ENCODE measurements at places on chromosomes 2 and 18. TPM values are rescaled to one million over a fixed set of nuclear protein-coding genes. Genes with fewer than 3 reads are reported as not detected.

Gene GNAL
- total RNA-seq, result 0.28 TPM

Gene CNPPD1
- 68.2 TPM for total RNA-seq

Gene KCNG2
- total RNA-seq, result not detected

Gene UNC80
- not detected for total RNA-seq

Gene INHBB
- total RNA-seq, result not detected

Gene MSTN
- total RNA-seq, result not detected

Gene IGFBP2
- total RNA-seq, result 0.81 TPM

Gene SLC5A7
- total RNA-seq, result not detected

Gene TRIM54
- 18.8 TPM for total RNA-seq

DNA sequence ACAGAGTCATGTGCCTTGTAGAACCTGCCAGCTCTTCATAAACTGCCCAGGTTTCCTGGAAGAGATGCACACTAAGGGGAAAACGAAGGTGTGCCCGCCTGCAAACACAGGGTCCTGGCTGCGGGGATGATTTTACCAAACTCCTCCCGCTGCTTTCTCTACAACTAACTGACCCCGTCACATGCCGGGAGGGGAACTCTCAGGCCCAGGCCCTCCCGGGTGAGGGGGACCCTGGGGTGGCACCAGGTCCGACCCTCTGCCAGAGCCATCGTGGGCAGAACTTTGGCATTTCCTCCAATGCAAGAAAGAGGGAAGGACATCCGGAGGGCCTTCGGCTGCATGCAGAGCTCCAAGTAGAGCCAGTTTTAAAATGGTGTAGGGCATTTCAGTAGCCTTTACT, 28.6 kb downstream of the CAPN13 start:
- DNase-seq, result no peak

DNA sequence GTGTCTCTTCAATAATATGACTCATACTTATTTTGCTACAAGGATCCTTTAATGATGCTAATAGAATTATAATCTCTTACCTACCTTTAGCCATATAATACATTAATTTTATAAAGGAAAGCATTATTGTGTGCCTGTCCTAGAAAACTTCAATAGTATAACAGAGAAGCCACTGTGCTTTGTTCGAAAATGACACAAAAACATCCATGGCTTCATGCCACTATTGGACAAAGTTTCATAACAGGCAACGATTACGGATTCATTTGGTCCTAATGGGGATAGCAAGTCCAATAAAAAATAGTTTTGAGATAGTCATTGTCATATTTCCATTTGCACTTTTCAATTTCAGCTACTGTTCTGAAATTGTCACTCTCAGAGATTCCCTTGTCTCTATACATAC, 52.5 kb upstream of the CCDC150 start:
- DNase-seq, result no peak

DNA sequence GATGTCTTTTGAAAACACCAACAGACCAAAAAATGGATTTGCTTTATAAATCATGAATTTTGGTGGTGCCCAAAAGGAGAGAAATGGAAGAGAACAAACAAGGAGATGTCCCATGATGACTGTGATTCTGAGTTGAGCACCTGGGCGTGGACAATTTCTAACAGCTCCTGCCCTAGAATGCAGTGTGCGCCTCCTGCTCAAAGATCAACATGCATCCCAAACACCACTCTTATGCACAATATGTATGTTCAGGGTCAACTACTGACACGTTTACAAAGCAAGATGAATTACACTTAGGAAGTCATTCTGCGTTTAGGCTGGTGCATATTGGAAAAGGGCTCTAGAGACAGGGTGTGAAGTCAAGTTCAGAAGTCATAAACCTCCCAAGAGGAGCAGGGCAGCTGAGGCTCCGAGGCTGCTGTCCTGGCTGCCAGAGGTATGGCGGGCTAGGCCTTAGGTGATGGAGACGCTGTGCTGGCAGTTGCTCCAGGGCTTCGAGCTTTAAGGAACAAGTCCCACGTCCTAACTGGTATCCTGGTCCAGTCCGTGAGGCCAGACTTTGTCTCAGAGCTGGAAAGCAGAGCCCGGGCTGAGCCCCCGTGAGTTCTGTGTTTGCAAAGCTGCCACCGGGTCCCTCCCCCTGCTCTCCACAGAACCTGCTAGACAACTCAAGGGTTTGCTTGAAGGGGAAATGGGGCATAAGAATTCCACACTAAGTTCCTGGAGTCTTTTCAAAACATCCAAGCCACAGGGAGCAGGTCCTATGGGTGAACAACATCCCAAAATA, 74.0 kb downstream of the ZNF516 start:
- no peak for DNase-seq

- DNase-seq, result no peak
These were observed 358.2 kb upstream of the UBE2E3 start for GRCh38 chr2:180621941-180622918.

- DNase-seq, result no peak
These were observed 39.6 kb downstream of the DOK1 start for GRCh38 chr2:74593826-74594772.

- no peak for DNase-seq
These were observed 170.5 kb upstream of the DOK6 start for GRCh38 chr18:69230204-69230603.

GRCh38 chr2:65781756-65782155, 349.4 kb upstream of the SPRED2 start:
- DNase-seq, result no peak

- DNase-seq, result no peak
These were observed 20.8 kb upstream of the REG3G start for GRCh38 chr2:79004680-79005079.

DNA sequence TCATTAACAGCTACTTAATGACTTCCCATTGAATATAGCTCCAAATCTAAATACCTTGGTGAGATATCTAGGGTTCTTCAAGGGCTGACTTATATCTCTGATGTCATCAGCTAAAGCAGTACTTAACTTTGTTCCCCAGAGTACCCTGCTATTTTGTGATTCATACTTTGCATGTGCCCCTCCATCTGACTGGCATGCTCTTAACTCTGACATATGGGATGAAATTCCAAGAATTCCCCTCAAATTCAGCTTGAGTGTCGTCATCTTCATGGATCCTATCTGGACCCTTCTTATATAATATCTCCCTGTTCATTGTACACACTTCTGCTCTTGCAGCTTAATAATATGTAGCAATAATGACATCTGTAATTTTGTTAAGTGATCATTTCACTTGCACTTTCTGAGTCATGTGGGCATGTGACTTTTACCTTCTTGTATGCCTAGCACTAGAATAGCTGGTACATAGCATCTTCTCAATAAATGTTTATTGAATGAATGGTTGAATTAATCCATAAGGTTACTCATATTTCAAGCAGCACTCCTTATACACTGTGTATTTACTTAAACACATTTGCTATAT, 172.9 kb downstream of the WDR7 start:
- DNase-seq, result no peak

- no peak for DNase-seq
These were observed 3.1 kb upstream of the TMEM150A start for GRCh38 chr2:85605406-85606115.

DNA sequence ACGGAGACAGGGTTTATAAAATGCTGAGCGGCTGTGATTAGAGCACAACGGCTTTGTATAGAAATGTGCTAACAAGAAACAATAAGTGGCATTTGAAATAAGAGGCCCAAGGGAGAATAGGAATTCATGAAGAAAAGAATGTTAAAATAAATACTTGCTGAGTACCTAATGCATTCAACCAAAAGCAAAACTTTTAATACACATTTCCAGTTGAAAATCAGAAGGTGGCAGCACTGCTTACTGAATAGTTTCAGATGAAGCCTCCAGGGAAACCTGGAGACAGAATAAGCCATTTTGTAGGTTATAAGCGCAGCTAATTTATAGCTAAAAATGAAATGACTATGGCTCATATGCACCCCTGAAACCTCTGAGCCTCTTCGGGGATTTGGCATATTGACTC, 286.6 kb downstream of the DPP10 start:
- DNase-seq, result no peak

DNA sequence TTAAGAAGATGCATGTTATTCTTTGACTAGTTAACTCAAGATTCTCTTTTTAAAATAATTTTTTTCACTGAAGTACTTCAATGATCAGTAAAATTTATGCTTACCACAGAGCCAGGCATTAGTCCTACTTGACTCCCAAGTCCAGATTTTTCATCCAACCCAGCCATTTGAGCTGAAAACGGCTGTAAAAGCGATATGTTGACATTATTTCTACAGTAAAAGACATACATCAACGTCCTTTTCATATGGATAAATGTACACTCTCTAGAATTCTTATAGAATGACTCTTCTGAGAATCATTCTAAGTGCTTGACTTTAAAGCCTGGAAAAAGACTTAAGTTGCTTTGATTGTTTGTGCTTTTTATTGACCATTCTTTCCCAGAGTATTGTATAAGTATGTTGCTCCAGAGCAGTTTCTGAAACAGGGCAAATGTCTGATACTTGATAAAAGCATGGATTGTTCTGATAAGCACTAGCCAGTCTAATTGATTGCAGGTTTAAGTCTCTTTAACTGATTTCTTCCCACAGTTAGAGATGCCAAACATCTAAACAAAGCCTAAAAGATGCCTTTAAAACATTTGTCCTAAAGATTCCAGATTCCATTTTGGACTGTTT, 90.9 kb downstream of the COL5A2 start:
- no peak for DNase-seq

DNA sequence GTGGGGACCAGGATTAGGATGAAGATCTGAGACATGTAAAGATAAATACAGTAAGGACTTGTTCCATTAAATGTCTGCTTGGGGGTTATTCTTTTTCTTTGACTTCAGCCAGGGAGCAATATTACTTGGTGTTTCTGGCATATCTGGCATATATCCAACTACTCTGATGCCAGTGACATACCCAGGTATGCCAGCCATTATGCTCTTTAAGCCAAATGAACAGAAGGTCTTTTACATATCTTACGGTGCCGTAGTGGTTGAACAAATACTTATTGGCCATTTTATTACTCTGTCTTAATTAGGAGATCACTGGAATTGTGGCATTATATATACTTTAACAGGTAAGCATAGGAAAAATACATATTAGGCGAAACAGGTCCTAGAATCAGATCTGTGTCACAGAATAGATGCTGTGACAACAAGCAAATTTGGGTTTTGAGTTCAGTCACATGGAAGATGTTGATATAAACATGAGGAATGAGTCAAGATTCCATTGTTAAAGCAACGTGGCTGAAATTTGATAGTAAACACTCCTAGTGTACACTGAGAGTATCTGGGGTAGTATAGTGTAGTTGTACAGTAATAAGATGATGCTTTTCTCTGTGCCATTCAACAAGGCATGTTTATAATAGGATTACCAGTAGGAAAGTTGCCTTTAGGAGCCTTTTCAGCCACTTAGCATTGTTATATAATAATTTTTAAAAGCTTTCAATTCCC, 62.6 kb downstream of the KCTD18 start:
- no peak for DNase-seq

GRCh38 chr18:51153659-51154371, 43.7 kb downstream of the MEX3C start:
- DNase-seq, result peak; percentile 87

- DNase-seq, result no peak
These were observed 505 bp downstream of the FOXI3 start for GRCh38 chr2:88451811-88452564.

DNA sequence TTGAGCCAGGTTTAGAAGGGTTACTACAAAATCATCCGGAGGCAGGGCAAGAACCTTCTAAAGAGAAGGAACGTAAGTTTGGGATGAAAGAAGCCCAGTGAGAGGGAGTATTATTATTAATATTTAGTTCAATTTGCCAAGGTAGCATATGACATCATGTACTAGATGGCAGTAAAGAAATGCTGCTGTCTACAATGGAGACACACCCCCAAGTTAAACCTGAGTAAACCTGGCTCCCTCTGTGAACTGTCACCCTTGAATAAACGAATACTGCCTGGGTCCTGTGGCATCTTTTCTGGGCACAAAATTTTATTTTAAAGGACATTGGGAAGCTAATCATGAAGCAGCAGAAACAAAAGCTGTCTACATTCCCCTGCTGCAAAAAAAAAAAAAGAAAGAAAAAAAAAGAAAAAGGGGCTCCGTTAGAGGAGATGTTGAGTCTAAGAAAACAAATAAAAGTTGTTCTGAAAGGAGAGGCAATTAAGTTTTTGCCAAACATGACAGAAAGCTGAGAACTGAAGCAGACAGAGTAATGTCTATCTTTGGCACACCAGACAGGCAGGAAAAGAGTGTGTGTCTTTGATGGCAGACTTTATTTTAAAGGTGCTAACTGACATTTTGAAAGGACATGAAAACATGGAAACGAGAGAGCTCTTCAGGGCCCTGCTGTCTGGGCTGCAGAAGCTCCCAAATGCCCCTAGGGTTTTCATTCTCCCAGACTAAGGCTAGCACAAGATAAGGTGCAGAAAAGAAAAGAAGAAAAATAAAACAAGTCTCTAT, 557.7 kb upstream of the CHAC2 start:
- no peak for DNase-seq

- no peak for DNase-seq
These were observed 65.8 kb upstream of the ATL2 start for GRCh38 chr2:38442643-38443541.

- no peak for DNase-seq
These were observed 124.0 kb downstream of the OSBPL1A start for GRCh38 chr18:24273596-24273995.

- DNase-seq, result peak; percentile 28
These were observed 205.8 kb downstream of the INSIG2 start for GRCh38 chr2:118294063-118294462.

DNA sequence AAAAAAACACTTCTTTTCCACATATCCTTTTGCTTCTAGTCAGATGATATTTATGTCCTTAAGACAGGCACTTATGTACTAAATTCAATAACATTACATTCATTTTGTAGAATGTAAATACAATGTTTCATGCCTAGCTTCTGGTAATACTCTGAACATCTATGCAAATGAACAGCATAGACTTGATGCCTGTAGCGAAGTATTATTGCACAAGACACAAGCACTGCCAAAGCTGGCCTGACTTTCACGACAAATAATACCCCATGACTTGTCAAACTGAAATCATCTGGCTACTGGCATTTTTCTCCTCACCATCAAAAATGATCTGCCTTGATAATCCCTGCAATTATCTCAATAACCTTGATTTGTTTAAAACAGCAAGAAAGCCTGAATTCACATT, 101.3 kb downstream of the L3MBTL4 start:
- no peak for DNase-seq

GRCh38 chr2:240871071-240871958, 2.7 kb downstream of the AGXT start:
- DNase-seq, result no peak

- DNase-seq, result no peak
These were observed 336.3 kb upstream of the NRXN1 start for GRCh38 chr2:51368250-51368649.

- no peak for DNase-seq
These were observed 361.9 kb downstream of the CYRIA start for GRCh38 chr2:16303761-16304160.

GRCh38 chr18:34909637-34910364, 131.4 kb upstream of the MAPRE2 start:
- no peak for DNase-seq

DNA sequence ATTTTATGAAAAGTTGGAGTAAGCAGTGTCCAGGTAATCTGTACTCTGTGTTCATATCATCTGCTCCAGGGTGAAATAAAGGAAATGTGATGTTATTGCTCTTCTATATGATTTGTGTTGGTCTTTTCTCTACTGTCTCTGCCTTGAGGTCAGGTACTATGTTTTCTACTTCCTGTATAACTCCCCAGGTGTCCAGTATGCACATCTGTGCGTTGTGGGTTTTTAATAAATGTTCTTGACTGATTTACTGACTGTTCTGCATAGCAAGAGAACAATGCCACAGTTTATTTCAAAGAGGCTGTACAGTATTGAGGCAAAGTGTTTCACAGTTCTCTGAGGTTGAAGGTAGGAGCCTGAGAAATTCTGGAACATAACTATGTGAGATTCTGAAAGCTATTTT, 89.7 kb downstream of the BABAM2 start:
- DNase-seq, result no peak
